ENCODE measurements at places on chromosomes 12 and 14.

- DNase-seq: no peak
Observed at GRCh38 chr12:115257791-115258190, 573.8 kb upstream of the TBX3 start.

DNA sequence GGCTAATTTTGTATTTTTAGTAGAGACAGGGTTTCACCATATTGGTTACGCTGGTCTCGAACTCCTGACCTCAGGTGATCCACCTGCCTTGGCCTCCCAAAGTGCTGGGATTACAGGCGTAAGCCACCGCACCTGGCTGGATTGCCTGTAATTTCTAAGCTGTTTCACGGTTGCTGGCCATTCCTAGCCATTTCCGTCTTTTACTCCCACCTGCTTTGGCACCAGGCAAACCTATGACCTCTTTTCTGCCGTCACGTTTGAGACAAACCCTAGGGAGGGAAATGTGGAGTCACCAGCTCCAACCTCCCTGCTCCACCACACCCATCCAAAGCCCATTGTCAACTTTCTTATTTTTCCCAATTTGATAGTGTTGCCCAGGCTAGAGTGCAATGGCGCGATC is 1.2 kb downstream of the GPR132 start:
- no peak for DNase-seq

DNA sequence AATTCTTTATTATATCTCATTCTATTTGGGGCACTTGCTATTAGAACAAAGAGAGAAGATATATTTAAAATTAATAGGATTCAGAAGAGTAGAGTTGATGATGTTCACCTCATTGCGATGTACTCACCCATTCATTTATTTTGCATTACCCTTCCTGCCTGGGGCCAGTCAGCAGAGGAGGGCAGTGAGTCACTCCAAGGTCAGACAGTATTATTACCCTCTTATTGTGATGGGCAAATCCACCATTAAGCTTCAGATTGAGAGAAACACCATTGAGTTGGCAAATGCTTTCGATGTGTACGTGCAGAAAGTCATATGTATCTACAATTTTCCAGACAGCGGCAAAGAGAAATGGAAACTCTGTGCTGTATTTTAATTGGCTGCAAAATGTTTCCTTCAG is 134.2 kb downstream of the BICD1 start:
- DNase-seq: no peak

DNA sequence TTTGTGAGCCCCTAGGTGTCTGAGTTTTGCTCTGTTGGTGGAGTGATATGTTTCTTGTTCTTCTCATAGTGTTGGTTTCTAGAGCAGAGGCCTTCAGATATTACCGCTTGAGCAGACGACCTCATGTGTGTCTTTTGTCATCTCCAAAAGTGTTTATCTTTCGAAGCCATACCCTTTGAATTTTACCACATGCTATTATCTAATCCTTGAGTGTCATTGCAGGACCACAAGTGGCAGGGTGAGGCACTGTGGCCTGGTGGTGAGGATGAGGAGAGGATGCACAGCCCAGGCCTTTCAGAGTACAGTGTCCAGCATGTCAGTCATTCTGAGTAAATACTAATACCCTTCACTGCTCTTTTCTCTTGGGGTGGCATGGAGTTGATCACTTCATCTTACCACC is 57.2 kb upstream of the CISTR start:
- DNase-seq: no peak

GRCh38 chr12:2408262-2408661 is 355.5 kb downstream of the CACNA1C start:
- no peak for DNase-seq

DNA sequence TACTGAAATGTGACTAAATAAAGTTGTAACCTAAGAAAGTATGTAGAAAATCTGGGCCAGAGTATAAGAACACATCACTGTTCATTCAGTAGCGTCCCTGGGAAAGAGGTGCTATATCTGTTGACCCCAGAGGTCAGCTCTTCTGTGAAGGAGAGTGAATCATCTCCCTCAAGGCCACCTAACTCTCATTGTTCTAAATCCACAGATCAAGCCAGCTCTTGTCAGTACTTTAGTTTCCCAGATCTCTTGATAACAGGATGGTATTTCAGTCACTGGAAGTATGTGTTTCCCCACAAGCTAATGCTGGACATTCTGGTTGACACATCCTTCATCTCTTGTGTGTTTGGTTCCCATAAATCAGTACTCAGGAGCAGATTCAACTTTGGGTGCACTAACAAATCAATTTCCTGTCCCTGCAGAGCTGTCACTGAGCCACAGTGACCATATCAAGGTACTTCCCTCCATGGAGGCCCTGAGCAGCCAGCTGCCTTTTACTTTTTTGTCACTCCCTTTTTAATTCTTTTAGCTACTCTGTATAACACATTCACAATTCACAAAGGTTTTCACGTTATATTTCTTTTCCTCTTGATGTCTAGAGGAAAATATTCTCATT is 7.8 kb downstream of the KRT1 start:
- no peak for DNase-seq

DNA sequence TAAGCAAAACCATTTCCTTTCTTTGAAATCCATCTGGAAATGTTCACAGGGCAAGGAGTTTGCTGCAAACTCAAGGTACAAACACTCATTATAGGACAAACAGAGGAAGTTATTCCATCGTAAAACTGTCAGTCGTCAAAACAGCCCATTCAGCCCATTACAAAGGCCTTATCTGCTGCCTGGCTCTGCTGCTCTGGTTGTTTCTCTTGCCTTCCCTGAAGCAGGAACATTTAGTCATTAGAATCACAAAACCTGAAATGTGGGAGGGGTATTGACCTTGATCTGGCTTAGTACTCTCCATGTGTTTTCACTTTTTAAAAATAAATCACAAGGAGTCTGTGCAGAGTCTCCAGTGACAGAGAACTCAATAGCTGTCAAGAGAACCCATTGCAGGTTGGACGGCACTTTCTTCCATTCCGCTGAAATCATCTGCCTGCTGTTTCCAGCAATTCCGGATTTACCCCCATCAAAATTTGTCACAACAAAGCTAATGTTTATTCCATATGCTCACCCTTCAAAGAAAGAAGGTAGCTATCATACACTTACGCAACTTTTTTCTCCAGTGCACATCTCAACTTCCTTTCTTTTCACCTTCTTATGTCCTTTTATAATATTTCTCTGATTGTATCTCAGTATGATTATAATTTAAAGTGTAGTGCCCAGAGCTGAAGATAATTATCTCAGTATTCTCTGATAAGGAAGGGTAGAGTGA is 24.6 kb upstream of the ITPR2 start:
- DNase-seq: no peak

DNA sequence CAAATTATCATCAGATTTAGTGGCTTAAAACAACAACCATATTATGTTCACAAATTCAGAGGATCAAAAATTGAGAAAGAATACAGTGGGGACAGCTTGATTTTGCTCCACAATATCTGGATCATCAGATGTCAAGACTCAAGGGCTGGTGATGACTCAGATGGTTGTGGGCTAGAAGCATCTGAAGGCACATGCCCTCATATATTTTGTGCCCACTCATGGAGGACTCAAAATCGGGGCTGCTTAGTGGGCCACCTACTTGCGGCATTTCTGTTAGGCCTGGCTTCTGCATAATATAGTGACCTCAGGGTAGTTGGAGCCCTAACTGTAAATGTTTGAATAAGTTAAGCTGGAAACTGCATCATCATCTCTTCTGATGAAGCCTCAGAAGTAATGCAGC is 584.5 kb downstream of the SLC16A7 start:
- no peak for DNase-seq

- no peak for DNase-seq
Observed at GRCh38 chr12:53871367-53871766, 67.3 kb upstream of the HOXC13 start.

DNA sequence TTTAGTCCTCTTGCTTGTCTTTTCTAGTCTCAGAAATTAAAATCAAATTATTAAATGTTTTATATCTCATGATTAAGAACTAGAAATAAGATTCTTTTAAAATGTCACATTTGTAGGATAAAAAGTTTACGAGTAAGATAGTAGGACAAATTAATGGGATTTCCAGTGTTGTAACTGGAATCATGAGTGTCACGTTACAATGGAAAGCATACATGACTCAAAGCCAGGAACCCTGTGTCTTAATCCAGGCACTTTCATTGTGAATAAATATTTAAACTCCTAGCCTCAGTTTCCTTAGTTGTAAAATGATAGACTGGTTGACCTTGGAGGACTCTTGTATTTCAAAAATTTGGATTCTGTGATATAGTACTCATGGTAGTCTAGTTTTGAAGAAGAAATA is 84.9 kb downstream of the MIA2 start:
- no peak for DNase-seq

DNA sequence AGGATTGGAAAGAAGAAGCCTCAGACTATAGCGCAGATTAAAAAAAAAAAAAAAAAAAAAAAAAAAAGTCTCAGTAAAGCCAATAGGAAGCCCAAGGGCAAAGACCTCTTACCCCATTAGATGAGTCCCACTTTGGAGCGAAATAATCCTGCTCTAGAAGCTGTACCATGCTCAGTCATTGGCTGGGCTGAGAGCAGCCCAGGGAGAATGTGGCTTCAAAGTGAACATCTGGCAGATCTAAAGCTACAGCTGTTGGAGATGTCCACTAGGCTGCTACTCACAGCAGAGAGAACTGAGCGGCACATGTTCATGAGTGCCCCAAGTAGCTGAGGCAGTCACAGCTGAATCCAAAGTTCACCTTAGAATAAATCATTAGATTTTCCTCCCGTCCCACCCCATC is 560.9 kb downstream of the MED13L start:
- no peak for DNase-seq

- DNase-seq: no peak
Observed at GRCh38 chr12:94239332-94239993, 91.1 kb downstream of the PLXNC1 start.

DNA sequence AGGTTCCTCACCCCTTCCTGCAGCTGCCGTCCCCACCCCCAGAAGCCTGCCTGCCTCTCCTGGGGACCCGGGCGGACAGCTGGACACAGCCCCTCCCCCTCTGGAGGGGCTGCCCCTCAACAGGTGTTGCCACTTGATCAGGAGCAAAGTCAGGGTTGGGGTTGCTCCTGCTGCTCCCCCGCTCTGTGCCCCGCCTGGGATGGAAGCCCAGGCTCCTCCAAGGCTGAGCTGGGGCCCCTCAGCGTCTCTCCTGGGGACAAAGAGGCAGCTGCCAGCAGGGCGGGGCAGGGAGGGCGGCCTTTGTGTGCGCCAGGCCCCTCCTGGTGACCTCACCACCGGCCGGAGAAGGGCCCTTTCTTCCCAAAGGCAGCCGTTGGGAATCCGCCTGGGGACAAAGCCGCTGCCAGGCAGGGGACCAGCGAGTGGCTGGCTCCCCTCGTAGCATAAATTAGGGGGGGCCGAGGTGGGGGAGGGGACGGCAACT is 13.7 kb downstream of the TRMT61A start:
- no peak for DNase-seq

DNA sequence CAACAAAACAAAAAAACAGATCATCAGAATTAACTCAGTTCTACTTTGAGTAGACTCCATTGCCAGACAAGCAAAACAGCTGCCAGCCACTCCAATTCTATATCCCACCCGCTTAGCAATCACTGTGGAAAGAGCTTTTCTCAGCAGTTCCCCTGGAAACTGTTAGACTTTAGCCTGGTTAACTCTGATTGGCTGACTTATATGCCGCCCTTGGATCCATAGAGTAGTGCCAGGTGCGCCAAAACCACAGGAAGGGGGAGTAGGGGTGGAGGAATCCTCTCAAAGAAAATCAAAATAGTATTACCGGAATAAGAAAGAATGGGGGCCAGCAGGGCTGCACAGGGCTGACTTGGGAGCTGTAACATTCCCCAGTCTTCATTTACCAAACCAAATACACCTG is 5.4 kb upstream of the EML5 start:
- no peak for DNase-seq

- no peak for DNase-seq
Observed at GRCh38 chr14:84273181-84273580, 1256.8 kb upstream of the FLRT2 start.

DNA sequence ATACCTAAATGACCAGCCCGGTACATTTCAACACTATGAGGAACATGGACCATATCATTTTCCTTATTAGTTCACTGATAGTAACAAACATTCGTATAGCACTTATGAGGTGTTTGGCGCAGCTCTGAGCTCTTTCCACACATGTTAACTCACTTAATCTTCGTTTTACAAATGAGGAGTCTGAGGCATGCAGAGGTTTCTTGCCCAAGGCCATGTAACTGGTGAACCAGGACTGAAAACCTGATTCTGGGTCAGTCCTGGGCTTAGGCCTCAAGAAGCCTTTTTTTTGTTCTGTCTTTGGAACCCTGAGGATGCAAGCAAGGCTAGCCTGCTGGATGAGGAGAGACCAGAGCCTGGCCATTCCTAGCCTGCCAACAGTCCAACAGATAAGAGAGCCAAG is 55.0 kb downstream of the C14orf132 start:
- no peak for DNase-seq

DNA sequence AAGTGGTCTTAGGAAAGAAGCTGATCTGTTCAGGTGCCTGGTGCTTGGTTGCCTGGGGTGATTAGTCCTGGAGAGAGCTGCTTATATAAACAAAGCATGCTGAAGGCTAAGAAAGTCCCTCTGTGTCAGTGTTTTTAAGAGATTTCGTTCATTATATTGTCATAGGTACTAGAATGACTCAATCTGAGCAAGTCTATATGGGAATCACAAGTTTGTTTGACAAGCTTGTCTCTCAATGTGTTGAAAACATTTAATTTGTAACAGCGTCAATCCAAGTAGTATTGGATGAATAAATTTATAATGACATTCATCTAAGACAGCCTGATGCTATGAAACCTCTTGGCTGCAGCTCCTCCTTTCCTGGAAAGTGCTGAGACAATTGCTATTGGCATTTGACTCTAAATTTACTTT is 256.3 kb downstream of the TMTC2 start:
- no peak for DNase-seq

- DNase-seq: no peak
Observed at GRCh38 chr14:70188322-70188658, 461 bp downstream of the SLC8A3 start.

DNA sequence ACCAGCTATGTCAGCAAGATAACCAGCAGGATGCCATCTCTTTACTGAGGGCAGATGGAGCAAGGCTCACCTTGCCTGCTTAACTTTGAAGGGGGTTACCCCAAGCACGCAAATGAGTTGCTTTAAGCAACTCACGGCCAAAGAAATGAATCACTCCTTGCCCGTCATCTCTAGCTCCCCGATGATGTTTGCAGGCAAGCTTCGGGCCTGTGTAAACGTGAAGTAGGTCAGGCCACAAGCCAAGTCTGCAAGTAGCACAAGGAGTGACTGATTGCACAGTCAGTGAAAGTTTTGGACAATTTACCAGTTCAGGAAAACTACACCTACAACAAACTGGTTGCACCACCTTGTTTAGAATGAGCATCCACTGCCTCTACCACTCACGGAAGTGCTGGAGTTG is 699.7 kb upstream of the TBX3 start:
- DNase-seq: no peak

DNA sequence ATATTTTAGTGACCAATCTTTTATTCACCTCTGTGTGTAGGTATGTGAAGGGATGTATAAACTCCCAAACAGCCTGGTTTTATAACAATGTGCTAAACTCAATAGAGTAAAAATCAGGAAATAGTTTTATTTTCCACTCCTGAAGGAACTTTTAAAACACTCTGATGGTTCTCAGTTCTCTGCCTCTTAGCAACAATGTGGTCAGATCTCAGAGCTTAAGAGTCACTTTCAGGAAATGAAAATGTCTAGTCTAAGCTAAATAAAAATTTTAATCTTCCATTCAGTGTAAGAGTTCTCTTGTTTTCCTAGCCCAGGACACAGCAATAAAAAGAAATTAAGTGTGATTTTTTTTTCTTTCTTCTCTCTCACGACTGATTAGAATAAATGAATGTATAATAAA is 718.0 kb downstream of the C12orf50 start:
- DNase-seq: no peak

GRCh38 chr12:117152793-117153775 is 37.2 kb downstream of the FBXO21 start:
- DNase-seq: no peak
